ENCODE measurements at places on chromosomes 1 and 21. TPM values are rescaled to one million over a fixed set of nuclear protein-coding genes. Genes with fewer than 3 reads are reported as not detected.

Gene NCAM2
- 0.64 TPM for total RNA-seq

Gene TAS1R3
- 1.2 TPM for total RNA-seq

Gene GBP7
- 0.69 TPM for total RNA-seq

Gene LCE6A
- not detected for total RNA-seq

DNA sequence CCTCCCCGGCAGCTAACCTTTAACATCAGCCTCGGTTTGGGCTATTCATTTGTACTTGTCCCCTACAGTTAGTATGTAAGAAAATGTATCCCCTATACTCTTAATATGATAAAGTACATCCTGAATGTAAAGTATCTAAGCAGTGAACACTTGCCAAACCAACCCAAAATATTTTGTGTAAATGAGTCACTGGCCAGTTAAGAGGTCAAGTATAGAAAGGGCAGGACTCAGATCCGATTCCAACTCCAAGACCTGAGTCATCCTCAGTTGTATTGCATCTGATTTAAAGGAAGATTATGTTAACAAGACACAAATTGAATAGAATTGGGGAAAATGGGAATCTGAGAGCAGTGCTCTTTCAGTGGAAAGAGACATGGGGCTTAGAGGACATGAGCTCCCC lies 84.4 kb downstream of the CD58 start:
- no peak for DNase-seq

DNA sequence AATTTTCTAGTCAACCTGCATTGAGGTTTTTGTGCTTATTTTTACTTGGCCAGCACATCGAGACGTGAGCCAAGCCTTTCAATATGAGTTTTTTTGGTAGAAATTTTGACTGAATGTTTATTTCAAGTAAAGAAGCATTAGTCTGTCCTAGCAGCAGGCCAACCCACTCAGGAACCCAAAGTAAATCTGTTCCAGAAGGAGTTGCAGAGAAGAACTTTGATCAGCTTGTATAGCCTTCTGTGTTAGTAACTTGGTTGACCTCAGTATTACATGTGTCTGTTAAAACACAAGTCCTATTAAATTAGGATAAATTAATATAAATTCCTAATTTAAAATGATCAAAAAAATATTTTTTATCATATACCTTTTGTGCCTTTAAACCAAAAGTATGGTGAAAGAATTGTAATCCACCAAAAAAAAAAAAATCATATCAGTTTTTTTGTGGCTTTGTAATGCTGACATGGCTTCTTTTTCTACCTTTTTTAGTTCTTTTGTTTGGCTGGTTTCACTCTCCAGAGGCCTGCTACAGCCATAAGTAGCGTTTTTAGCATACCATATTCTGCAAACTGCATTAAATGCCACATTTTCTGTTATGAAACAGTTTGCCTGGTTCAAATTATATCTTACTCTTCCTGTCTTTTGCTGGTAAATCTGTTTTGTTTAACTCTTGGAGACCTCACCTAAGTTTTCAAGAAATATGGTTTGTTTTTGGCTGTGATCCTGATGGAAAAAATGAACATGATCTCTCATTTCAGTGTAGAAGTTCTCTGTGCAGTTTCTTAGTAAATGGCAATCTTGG lies 39.5 kb downstream of the ATF6 start:
- no peak for DNase-seq

DNA sequence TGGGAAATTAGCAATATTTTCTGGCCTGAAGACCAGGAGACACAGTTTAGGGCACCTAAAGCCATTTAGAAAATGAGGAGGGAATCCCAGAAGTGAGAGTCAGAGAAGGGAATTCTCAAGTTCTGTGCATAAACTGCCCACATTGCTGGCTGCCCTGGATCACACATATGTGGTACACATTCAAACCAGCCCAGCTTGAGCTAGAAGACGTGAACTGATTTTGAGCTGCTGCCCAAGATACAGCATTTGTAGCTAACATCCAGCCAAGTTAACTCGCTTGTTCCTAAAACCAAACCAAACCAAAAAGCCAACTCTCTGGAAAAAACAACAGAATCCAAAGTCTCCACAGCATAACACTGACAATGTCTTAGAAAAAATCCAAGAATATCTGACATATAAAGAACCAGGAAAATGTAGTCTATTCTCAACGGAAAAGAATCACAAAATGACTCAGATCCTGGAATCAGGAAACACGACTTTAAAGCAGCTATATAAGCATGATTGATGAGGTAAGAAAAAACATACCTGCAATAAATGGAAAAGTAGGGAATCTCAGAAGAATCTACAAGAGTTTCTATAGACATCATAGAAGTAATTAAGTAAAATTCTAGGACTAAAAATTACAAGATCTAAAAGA lies 18.2 kb upstream of the QSOX1 start:
- DNase-seq = no peak

- no peak for DNase-seq
These were observed 37.3 kb downstream of the HUNK start for GRCh38 chr21:31910074-31910470.

DNA sequence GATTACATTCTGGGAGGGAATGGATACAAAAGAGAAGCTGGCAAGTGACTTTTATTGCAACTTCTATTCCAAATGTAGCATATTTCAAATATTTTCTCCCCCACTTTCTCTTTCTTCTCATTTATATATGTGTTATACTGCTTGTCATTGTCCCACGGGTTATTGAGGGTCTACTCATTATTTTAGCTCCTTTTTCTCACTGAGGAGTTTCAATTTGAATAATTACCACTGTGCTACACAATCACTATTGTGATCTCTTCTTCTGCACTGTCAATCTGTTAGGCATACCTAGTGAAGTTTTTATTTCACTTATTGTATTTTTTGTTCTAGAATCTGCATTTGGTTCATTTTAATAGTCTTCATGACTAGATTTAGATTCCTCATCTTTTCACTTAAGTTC lies 339.7 kb downstream of the PTPRC start:
- DNase-seq = no peak

GRCh38 chr1:119632103-119632490 lies 16.0 kb downstream of the ZNF697 start:
- DNase-seq = no peak

GRCh38 chr1:30888391-30888790 lies 20.2 kb downstream of the SDC3 start:
- DNase-seq = no peak

DNA sequence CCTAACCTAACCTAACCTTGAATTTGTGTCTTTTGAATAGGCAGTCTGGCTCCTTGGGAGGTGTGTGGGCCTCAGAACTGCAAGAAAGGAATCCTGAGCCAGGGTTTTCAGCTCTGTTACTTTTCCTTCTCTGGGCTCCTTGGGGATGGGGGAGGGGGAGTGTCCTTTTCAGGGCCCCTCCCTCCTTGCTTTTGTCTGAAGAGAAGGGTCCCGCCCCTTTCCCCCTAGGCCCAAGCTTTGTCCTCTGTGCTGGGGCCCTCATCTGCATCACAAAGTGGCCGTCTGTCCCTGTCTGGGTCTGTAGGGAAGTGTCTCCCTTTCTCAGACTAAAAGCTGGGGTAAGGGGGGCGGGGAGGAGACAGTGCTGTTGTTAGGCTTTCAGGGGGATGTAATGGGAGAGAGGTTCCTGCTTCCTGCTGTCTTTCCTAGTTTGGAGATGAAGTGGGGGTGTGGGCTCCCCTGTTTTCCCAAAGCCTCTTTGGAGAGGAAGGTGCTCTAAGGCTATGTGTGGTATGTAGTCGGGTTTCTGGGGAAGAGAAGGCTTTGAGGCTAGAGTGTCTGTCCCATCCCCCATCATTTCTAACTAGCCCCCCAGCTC lies 3.1 kb downstream of the AGO1 start:
- DNase-seq = peak; percentile 41

- no peak for DNase-seq
These were observed 1.1 kb downstream of the IGSF8 start for GRCh38 chr1:160097151-160097910.

DNA sequence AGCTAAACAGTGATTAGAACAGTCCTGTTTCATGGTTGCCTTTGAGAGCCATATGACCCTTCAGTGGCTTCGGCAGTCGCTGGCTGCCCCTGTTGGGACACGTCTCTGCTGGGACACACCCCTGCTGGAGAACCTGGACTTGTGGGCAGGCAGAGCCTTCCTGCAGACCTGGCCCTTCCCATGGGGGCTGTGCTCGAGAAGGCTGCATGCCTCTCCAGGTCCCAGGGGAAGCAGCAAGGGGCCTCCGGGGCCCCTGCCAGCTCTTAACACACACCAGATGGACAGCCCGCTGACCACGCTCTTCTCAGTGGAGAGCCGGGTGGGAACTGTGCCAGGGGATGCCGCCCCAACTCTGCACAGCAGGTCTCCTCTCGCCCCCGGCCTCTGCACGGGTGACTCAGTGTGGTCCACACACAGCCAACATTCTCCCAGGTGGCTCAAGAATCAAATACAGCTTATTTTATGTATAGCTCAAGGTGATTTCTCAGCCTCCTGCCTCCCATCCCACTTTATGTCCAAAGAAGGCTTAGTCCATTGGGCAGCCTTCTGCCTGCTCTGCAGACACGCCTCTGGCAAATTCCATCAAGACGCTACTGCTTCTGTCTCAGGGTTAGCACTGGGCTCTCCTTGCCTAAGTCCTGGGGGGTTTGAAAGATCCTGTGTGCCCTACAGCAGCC lies 450.8 kb downstream of the KIF26B start:
- DNase-seq = no peak

DNA sequence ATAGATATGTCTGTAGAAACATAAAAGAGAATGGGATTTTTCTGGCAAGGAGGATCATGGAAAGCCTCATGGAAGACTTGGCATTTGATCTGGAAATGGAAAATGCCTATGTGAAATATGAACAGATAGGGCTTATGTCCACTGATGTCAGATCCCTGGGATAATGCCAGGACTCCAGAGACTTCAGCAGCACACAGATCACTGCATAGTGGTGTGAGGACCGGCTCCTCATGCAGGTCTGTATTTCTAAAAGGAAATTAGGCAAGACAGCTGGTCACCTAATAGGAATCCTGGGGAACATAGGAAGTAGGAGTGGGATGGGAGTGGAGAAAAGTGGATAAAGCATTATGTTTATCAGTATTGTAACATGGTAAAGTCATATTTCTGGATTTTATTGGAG lies 56.8 kb upstream of the IPO9 start:
- no peak for DNase-seq

- no peak for DNase-seq
These were observed 832.6 kb upstream of the TMPRSS15 start for GRCh38 chr21:19236209-19236608.

DNA sequence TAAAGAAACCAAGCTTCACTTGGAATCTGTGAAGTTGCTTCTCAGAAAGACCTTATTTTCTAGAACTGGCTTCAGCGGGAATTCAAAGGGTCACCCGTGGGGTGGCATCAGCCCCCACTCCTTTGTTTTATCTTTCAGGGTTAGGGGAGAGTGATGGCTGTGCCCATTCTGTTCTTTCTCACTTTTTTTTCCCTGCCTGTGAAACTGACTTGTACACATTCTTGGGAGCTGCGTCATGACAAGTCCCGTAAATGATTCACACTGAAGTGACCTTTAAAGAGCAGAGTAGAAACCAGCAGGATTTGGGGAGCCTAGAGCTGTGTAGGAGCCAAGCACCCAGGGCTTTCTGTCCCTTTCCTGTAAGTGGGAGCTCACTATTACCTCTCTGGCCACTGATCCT lies 43.8 kb downstream of the SLC44A3 start:
- no peak for DNase-seq

- no peak for DNase-seq
These were observed 36.5 kb upstream of the KCND3 start for GRCh38 chr1:112026016-112026415.

DNA sequence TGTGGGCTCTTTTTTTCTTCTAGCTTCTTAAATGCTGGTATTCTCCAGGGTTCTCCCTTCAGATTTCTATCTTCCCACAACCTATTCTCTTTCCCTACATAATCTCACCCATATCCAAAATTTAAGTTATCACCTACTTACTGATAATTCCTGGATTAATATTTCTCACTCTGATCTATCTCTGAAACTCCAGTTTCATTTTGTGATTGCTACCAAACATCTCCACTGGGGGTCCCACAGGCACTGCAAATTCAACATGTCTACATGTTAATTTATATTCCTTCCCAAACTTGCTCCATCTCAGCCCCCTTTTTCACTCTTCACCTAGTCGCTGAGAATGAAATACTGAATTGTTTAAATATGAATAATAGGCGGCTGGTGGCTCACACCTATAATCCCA lies 9.9 kb upstream of the C1orf141 start:
- DNase-seq = no peak

DNA sequence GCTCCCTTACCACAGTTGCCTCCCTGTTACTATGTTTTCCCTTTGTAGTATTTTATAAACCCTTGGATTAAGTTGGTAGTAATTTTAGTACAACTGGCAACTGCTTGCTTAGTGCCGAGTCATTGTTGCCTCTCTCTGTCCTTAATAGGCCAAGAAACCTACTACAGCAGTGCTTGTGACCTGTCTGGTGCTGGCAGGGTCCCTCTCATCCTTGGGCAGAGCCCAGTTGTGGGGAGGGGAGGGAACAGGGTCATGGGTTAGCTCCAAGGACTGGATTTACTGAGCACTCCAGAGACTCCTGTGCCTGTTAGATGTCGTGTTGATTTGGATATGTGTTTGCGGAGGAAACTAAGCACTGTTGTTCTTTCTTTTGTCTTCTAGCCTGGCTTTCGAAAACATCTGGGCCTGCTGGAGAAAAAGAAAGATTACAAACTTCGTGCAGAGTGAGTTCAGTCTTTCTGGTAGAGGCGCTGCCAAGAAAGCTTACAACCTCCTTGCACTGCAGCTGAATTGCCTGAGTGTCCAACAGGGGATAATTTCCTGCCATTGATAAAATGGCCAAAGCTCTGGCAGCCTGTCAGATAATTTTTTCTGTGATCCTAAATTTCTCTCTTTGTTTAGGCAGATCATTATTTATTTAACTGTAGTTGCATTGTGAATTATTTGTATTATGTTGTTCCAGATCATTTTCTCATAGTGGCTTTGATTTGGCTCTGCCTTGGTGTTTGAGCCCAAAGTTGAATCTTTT lies 3.6 kb downstream of the UTP11 start:
- no peak for DNase-seq

DNA sequence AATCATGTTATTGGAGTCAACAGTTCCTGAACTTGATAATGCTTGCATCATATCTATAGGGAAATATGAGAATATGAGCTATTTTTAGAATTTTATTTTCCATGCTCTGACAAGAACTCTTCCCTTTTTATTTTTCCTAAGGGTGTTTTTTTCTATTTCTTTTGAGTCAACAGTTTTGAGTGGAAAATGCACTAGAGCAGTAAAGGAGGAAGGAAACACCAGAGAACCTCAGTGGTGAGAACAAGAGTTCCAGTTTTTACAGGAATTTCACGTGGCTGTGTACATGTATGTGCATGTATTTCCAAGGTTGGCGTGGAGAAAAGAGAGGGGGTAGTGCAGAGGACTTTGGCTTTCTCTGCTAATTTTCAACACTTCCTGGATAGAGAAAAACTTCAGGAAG lies 63.6 kb upstream of the TNFSF18 start:
- DNase-seq = no peak

All from endothelial cell (in vitro differentiated cells).